ENCODE measurements at places on chromosomes 4 and X.

GRCh38 chrX:136954930-136955329, 74.4 kb upstream of the RBMX start:
- DNase-seq, result peak; percentile 35

DNA sequence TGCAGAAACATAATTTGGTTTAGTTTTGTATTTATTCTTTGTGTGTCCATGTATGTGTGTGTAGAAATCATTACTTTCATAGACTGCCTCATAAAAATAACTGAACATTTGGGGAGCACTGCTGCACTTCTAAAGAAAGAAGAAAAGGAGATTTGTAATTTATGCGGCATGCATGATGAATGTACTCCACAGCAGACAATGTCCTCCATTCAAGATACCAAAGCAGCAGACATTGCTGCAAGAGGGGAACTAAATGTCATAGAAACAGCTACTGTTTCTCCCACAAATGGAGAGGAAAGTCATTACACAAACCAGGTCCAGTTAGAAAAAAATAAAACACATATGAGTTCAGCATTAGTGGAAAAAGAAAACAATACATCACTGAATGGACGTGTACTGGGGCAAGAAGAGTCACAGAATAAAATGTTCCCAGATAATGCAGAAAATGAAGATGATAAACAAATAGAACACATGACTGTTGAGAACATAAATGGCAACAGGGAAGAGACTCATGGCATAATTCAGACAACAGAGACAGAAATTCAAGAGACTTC, 2.6 kb downstream of the DTHD1 start:
- no peak for DNase-seq

DNA sequence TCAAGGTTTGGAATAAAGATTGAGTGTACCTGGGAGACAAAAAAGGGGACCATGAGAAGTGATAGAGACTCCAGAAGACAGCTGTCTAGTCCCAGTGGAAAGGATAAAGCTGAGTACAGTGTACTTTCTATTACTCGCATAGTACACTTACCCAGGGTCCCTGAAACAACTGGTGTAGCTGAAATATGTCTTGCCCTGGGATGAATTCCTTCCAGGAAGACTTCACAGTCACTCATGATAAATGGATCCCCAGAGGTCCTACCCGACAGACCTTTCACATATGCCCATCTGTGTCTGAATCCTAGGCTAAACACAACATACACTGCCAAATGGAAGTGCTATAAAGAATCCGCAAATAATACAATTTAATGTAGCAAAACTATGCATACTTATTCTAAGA, 48.2 kb upstream of the SPANXN1 start:
- no peak for DNase-seq

DNA sequence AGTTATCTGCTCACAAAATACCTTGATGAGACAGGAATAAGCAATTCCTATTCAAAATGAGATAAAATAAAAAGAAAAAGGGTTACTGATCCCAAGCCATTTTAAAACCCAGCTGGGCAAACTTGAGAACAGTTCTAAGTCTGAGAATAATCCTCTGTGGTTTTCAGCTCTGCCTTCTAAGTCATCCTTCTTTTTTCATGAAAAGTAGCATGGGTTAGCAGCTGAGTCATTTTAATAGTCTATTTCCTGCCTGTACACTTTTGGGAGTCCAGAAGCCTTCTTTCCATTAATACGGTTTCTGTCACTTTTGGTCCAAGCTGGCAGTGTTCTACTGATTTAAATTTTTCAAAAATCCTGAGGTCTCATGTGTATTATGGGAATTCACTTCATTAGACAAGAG, 374.3 kb downstream of the IQCM start:
- DNase-seq, result no peak

DNA sequence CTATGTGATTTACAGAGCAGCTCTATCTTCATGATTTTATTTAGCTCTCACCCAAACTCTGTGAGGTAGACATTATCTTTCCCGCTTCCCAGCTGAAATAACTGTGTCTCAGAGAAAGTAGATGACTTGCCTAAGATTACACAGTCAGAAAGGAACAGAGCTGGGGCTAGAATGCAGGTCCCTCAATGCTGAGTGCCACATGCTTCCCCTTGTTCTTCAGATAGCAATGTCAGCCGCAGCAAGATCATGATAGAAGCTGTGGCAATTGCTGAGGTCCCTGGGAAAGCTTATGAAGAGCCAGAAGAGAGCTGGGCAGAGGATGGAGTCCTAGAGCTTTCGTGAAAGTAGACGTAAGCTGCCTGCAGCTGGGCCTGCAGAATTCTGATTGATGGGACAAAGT, 11.1 kb upstream of the GABRE start:
- DNase-seq, result no peak

- DNase-seq, result no peak
These were observed 22.5 kb downstream of the HNRNPH2 start for GRCh38 chrX:101430457-101431078.

GRCh38 chrX:10033375-10034007, 66.3 kb downstream of the CLDN34 start:
- no peak for DNase-seq

DNA sequence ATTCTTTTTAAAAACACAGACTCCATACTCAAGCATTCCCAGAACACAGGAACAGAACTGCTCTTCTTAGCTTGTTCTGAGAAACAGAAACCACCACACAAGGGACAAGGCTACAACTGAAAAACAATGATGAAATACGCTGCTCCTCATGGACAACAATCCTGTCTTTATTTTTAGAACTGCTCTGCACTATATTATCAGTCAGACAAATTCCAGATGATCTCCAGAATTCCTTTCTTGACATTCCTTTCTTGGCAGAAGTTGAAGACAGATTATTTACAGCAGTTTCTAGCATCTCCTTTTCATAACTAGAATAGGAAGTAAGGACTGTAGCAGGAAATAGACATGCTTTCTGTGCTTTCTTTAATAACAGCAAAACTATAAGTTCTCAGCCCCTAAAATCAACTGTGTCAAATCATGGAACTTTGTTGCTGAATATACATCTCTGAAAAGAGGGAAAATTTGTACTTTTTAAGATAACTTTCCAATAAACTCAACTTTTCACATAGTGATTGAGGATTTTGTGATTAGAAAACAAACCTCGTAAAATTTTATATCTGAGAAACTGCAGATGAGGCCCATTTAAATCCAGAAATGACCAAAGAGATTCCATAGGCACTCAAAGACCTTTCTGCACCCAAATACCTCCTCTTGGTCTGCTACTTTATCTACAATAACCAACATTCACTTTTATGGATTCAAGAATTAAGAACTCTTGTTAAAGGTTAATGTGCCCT, 35.9 kb downstream of the ANTXR2 start:
- no peak for DNase-seq

- DNase-seq, result peak; percentile 20
These were observed 823.8 kb downstream of the CCSER1 start for GRCh38 chr4:90951037-90951436.

DNA sequence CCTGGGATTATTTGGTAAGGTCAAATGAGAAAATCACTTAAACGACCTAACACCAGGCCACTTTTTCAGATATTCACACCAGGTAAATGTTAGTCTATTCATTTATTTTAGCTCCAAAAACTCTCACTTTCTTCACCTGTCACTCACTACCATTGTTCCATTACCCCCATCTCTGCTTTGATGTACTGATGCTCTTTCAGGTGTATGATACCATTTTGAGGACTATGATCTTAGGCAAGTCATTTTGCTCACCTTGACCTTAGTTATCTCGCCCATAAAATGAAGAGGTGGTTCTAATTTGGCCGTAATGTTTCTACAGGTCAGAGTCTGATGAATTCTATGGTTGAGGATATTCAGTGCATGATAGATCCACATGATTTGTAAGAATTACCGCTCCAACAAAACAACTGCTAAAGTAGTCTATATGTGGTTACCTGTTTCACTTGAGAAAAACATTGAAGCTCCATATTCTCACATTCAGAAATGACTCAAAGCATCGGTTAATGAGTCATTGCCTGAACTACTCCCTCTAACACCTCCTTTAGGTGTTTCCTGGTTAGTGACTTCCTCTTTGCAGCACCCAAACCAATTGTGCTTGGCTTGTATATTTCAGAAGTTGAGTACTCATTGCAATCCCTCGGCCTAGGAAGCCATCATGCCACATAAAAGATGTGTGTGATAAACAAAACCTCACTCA, 4.5 kb downstream of the DTHD1 start:
- DNase-seq, result no peak

- DNase-seq, result no peak
These were observed 708.9 kb downstream of the FSTL5 start for GRCh38 chr4:161454860-161455259.

- no peak for DNase-seq
These were observed 254.6 kb upstream of the EPHA5 start for GRCh38 chr4:65924843-65925242.

GRCh38 chr4:83013420-83013867, 2.8 kb upstream of the LIN54 start:
- DNase-seq, result no peak

DNA sequence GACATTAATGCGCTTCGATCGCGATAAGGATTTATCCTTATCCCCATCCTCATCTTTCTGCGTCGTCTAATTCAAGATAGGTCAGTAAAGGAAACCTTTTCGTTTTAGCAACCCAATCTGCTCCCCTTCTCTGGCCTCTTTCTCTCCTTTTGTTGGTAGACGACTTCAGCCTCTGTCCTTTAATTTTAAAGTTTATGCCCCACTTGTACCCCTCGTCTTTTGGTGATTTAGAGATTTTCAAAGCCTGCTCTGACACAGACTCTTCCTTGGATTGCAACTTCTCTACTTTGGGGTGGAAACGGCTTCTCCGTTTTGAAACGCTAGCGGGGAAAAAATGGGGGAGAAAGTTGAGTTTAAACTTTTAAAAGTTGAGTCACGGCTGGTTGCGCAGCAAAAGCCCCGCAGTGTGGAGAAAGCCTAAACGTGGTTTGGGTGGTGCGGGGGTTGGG, 528 bp upstream of the FGF2 start:
- DNase-seq, result no peak

- no peak for DNase-seq
These were observed 68.9 kb downstream of the MAP3K15 start for GRCh38 chrX:19446397-19446796.

DNA sequence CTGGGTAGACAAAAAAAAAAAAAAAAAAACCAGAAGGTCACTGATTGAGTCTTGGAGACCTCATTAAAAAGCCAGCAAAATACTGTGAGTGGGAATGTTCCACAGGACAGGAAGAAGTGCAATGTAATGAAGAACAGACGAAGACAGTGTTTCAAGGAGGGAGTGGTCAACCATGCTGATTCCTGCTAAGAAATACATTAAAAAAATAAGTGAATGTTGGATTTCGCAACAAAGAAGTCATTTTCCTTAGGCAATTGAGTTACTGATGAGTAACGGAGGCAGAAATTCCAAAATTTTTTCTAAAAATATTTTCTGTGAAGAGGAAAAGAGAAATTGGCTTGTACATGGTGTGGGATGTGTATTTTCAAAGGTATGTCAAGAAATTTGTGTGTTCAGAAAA, 94.3 kb upstream of the FAM47B start:
- DNase-seq, result no peak

DNA sequence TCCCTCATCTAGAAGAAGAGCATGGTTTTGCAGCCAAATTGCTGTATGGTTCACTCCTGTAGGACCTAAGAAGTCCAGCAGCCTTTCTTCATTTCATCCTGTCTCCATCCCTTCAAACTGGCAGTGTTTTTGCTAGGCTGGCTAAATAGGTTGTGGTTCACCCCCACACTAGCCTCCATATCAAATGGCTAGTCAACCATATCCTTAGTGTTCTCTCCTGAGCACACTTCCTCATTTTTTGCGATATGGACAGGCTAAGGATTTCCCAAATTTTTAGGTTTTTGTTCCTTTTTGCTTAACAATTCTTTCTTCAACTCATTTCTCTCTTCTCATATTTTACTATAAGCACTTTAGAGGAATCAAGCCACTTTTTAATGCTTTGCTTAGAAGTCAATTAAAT, 98.8 kb upstream of the NOCT start:
- DNase-seq, result no peak

GRCh38 chr4:4671774-4672349, 130.0 kb upstream of the STX18 start:
- DNase-seq, result no peak

Data from HEK293T (cell line).